Renal cortex interstitium (tissue), 15 donors: ENCODE measurements at places on chromosomes 3 and 15. TPM values are rescaled to one million over a fixed set of nuclear protein-coding genes. Genes with fewer than 3 reads are reported as not detected.

Gene KBTBD8
- 2.0 TPM for polyA plus RNA-seq

Gene NPAP1
- 0.86 TPM for polyA plus RNA-seq

Gene CERS3
- 0.26 TPM for polyA plus RNA-seq

Gene CHRNA7
- polyA plus RNA-seq = 20.6 TPM

Gene ANKRD63
- 0.32 TPM for polyA plus RNA-seq

Gene VWA5B2
- 1.3 TPM for polyA plus RNA-seq

Gene TM4SF18
- 31.6 TPM for polyA plus RNA-seq

Gene RYR3
- polyA plus RNA-seq = 6.8 TPM

Gene TUSC7
- not detected for polyA plus RNA-seq

Gene ARNT2
- 58.3 TPM for polyA plus RNA-seq

Gene AMIGO3
- polyA plus RNA-seq = 1.4 TPM

Gene NXPE3
- polyA plus RNA-seq = 6.7 TPM

Gene GOLGA8T
- polyA plus RNA-seq = not detected

Gene CFAP100
- polyA plus RNA-seq = 0.84 TPM

Gene MYL3
- 22.2 TPM for polyA plus RNA-seq

Gene EAF2
- polyA plus RNA-seq = 8.2 TPM

Gene ATP13A5
- 0.09 TPM for polyA plus RNA-seq

Gene WDR93
- polyA plus RNA-seq = 2.3 TPM

Gene SQOR
- 22.0 TPM for polyA plus RNA-seq

Gene GOLIM4
- polyA plus RNA-seq = 90.8 TPM

Gene SLC28A1
- 10.3 TPM for polyA plus RNA-seq

Gene EDEM1
- 24.1 TPM for polyA plus RNA-seq

Gene TMEM62
- polyA plus RNA-seq = 15.7 TPM

Gene GABRA5
- polyA plus RNA-seq = 0.50 TPM

Gene ALDH1A2
- polyA plus RNA-seq = 353 TPM

Gene MNS1
- polyA plus RNA-seq = 29.6 TPM

Gene CCR3
- 0.09 TPM for polyA plus RNA-seq
